ENCODE measurements at places on chromosomes 11 and 22.

DNA sequence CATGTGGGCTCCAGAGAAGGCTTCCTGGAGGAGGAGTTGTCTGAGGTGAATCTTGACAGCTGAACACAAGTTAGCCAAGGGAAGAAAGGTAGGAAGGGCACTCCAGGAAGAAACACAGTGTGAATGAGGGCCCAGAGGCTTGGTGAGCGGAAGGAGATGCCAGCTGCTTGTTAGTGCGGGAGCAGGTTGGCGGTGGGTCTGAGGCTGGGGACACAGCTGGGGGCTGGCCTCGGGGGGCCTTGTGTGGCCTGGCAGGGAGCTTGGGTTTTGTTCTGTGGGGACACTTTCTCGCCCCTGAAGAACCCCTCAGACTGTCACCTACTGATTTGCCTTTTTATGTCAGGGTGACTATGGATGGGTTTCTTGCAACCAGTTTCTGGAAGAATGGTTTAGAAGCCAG is 160.0 kb downstream of the ST3GAL4 start:
- no peak for DNase-seq

DNA sequence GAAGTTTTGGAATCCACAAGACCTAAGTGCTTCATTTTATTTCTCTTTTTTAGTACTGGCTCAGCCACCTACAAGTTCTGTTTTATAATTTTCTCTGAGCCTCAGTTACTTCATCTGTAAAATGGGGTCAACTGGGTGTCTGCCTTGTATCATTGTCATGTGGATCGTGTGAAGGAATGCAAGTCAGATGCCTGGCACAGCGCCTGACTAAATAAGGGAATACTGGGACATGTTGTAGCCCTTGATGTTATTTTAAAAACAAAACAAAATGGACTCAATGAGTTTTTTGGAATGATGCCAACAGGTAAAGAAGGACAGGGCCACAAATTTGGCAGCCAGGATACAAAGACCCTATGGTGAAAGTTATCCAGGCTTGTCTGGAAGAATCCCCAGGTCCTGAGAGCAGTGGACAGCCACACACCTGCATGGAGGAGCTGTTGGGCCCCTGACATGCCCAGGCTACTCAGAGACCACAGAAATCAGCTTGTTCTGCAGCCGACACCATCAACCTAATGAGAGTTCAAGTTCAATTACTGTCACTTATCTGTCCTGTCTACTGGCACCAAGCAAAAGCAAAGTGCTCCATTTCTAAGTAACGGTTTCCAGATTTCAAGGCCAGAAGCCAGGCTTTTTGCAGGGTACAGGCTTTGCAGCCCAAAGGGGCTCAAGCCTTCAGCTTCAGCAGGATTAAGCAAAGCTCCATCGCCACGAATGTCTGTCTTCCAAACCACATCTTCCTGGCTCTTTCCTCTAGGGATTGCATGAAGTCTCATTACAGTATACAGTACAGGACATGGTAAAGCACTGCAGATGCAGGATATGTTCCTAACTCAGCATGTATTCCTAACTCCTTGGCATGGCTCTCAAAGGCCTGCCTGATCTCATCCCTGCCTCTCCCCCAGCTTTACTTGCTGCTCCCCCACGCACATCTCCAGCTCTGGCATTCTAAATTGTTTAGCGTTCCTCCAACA is 18.4 kb downstream of the DKK3 start:
- DNase-seq = no peak

GRCh38 chr11:31870609-31871309 is 59.6 kb upstream of the PAX6 start:
- DNase-seq = peak; percentile 77

DNA sequence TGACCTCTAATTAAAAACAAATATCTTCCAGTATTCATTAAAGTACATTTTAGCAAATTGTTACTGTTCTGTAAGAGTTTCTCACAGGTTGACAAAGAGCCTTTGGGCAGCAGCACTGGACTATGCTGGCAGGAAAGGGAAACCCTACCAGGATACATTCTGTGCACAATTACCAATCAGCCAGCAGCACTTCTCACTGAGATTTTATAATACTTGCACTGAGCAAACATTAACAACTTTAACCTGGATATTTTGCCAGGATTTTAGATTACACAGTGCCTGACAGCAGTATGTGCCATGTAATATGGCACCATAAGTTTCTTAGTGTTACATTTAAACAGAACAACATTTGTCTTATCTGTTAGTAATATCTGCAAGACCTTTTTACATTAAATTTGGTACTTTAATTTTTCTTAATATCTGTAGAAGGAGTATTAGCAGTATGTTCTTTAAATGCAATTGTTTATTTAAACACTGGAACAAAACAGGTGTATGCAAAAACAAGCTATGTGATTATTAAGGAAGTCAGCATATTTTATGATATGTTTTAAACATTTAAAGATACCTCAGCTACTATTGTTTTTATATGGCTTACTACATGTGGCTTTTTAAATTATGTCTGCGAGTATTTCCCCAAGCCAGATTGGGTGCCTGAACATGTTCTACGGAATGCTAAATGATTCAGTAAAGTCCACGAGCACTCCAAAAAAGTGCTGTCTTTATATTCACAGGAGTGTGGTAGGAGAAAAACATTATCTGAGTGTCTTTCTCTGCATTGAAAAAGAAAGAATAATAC is 699.0 kb upstream of the LUZP2 start:
- DNase-seq = no peak

- DNase-seq = no peak
These were observed 51.3 kb upstream of the SUSD2 start for GRCh38 chr22:24129980-24130379.

DNA sequence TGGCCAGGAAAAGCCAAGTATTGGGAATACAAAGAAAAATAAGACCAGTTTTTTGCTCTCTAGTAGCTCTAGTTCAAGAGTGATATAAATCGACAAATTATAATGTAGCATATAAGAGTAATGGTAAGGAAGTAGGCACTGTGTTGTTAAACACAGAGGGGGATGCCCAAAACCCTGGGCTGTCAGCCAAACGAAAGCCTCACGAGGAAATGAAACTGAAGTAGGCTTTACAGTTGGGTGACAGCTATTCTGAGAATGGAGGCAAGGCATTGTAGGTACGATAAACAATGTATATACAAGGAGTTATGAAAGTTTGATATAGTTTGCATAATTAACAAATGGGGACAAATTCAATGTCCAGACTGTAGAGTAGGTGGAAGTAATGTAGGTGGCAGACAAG is 176.4 kb downstream of the FAM181B start:
- DNase-seq = no peak

DNA sequence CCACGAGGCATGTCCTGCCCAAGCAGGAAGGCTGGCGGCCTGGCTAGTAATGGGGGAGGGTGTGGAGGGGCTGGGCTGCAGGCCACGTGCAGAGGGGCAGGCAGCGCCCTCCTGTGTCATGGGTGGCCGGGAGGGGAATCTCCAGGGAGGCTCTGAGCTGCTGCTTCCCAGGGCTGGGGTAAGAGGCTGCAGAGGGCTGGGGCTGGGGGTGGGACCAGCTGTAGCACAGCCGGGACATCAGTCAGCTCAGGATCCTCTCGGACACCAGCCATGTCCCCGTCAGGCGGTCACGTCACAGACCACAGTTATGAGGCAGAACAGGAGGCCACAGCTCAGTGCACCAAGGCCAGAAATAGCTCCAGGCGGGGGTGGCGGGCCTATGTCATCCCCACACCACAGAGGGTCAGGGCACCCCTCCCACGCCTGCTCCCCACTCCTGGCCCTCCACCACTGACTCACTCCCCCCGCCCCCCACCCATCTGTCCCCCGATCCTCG is 21.1 kb downstream of the RTN4R start:
- no peak for DNase-seq

- DNase-seq = no peak
These were observed 3.8 kb upstream of the OR10A5 start for GRCh38 chr11:6841694-6842093.

DNA sequence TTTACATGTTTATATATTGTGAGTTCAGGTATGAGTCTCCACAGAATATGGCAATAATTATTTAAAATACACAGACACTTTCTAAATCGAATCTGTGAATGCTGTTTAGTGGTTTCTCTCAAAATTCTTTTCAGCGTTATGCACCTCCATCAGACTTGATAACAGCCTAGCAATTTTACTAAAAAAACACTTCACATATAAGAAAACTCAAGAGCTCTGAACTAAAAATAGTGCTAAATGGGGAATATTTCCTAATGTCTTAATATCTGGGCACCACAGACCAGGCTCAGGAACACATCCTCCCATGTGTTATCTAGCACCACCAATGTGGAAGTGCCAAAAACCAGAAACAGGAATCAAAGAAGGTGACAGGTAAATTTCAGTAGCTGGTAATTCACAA is 47.9 kb downstream of the ARHGAP32 start:
- no peak for DNase-seq

- no peak for DNase-seq
These were observed 274.5 kb upstream of the B3GAT1 start for GRCh38 chr11:134686460-134687061.

DNA sequence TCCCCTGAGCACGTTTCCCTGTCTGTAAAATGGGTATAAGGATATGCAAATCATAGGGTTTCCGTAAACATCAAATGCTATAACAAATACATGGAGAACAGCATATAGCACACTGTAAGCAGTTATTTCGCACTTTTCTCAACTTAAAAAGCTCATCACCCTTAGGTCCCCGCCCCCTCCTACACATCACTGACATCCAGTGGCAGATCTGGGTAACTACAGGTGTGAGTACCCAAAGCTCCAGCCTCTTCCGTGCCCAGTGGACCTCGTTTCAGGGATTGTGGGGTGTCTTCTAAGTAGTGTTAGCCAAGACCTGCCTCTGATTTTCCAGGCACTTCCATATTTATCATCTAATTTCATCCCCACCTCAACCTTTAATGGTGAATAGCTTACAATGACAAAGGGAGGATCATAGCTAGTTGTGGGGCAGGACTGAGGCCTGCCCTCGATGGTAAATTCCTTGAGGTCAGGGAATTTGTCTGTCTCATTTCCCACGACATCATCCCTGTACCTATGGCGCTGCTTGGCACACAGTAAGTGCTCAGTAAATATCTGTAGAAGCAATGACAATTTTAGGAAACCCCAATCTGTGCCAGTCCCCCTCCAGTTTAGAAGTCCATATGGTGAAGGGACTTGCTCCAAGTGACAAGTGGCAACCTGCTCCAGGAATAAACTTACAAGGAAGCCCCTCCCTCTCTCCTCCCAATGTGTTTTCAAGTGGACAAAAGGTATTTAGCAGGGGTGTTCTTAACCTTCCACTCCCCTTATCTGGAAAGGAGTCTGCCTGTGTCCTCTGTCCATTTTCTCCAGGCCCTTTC is 340.5 kb downstream of the TENM4 start:
- DNase-seq = peak; percentile 58

DNA sequence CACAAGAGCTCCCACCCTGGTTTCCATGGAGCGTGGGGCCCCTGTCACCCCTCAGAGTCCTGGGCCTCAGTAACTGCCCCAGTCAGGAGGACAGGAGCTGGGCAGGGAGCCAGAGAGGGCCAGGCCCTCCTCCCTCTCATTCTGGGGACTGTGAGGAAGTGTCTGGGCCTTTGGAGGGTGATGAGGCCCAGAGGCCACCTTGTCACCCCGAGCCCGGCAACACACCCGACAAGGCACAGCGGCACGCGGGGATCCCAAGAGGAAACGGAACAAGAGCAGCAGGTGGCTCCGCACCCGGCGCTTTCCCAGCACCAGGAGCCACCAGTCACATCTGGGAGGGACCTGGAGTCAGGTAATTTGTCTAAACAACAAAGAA is 72.1 kb downstream of the CELSR1 start:
- no peak for DNase-seq

GRCh38 chr11:130533871-130534270 is 85.4 kb downstream of the ADAMTS15 start:
- DNase-seq = no peak

GRCh38 chr11:102883141-102883540 is 8.4 kb upstream of the MMP12 start:
- no peak for DNase-seq

DNA sequence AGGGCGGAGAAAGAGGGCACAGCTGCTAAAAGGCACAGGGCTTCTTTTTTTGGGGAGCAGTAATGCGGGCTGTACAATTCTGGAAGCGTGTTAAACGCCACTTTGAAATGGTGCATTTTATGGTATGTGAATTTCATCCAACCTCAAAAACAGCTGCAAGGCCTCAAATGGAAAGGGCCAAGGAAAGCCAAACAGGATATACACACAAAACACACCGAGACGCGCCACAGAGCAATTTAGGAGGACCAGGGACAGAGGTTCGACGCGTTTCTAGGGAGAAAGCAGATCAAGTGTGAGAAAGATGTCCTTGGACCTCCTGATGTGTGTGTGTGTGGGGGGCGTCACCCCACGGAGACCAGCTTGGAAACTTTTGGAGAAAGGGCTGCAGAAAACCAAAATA is 31.1 kb downstream of the TSPAN4 start:
- DNase-seq = no peak

GRCh38 chr11:977830-978720 is 52.4 kb downstream of the AP2A2 start:
- no peak for DNase-seq

- no peak for DNase-seq
These were observed 590 bp upstream of the IGF2 start for GRCh38 chr11:2139621-2140337.

DNA sequence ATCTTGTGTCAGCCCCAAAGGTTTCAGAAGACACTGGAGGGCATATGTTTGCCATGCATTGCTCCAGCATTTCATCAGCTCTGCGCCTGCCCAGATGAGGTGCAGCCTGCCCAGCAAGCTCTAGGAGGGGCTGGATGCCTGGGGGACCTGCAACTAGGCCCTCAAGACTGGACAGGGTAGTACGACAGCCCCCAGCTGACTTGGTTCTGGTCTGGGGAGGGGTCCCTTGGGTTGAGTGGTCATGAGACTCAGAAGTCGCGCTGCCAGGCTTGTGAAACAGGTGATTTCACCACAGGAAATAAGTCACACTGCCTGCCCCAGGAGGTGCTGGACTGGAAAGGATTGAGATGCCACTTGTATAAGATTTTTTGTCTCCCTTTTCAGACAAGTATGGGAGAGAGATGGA is 23.4 kb downstream of the TPBGL start:
- DNase-seq = no peak

DNA sequence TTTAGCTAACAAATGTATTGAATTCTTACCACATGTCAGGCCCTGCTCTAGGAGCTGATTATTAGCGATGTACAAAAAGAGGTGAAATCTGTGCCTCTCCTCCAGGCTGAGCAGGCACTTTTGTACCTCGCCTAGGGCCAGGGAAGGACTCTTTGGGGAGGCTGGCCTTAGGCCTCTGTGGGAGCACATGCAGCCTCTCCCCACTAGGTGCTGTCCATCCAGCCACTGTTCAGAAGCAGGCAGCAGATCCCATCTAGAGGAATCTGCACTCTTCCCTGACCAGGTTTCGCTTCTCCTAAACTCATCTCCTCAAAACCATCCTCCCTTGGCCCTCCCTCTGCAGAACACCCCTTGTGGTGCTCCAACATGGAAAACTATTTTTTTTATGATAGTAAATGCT is 51.9 kb upstream of the WT1 start:
- peak; percentile 40 for DNase-seq

DNA sequence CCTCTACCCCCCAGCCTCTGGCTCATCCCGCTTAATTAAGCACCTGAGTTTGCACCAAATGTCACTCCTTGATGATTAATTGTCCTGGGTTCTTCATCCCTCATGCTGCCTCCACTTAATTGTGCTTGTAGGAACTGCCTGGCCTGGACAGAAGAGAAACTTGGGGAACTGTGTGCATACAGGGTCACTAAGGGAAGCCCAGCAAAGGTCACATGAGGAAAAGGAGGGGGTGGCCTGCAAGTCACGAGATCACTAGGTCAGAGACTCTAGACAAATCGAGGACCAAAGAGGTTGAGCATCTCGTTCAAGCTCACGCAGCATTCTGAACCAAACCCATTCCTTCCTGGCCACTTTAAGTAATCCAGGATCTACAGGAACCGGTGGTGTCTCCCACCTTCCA is 75.8 kb downstream of the PDE2A start:
- no peak for DNase-seq
